HAP-1 (cell line): ENCODE measurements at places on chromosomes 2 and 18.

DNA sequence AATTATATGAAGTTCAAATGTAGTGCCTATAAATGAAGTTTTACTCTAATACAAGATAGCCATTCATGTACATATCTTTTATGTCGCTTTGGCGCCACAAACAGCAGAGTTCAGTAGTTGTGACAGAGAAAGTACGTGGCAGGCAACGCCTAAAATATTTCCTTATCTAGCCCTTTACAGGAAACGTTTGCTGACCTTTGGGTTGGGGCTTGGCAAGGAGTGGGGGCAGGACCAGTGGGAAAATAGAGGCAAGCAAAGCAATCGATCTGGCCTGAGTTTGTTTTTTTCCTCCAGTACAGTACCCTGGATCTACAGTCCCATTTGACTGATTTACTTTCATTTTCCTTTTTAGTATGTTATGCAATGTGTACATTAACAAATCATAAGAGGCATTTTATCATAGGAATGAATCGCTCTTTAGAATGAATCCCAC is 13.1 kb downstream of the CCDC68 start:
- no peak for DNase-seq

GRCh38 chr2:191187105-191187829 is 36.5 kb upstream of the STAT4 start:
- no peak for DNase-seq

GRCh38 chr2:106115250-106115649 is 78.9 kb downstream of the UXS1 start:
- no peak for DNase-seq

DNA sequence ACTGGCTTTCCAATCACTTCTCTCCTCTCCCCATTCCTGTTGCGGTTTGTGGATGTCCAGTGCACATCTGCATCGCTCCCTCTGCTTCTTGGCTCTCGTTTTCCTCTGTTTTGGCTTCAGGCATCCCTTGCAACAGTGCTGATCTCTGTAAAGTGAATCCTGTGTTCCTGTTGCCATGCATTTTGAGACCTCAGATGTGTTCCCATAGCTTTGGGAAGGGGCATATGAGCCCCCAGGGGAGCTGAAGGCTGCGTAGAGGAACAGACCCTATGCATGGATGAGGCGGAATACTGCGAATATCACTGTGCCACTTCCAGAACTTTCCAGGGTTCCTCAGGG is 168.4 kb upstream of the HAAO start:
- DNase-seq: no peak

GRCh38 chr18:79400591-79401381 is 5.1 kb downstream of the NFATC1 start:
- no peak for DNase-seq

DNA sequence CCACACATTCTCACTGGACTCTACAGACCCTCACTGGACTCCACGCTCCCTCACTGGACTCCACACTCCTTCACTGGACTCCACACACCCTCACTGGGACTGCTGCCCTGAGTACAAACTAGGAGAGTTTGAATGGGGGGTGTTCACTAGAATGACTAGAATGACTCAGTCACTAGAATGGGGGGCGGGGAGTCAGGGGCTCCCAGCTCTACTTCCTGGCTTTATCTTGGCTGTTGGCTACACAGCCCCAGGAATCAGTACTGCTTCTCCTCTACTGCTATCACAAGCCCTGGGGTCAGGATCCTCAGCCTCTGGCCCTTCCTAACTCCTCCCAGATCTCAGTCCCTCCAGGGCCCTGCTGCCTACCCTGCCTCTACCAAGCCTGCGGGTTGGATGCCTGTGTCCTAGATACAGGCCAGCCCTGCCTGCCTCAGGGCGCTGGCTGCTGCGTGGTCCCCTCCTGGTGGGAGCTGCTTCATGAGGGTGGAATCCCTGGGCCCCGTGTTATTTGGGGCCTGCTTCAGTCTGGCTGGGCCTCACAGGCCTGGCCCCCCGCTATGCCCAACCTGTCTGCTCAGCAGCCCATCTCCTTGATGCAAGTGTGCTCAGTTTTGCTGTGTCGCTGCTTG is 7.8 kb downstream of the PTMA start:
- no peak for DNase-seq
